ENCODE measurements at places on chromosomes 6 and 20.

DNA sequence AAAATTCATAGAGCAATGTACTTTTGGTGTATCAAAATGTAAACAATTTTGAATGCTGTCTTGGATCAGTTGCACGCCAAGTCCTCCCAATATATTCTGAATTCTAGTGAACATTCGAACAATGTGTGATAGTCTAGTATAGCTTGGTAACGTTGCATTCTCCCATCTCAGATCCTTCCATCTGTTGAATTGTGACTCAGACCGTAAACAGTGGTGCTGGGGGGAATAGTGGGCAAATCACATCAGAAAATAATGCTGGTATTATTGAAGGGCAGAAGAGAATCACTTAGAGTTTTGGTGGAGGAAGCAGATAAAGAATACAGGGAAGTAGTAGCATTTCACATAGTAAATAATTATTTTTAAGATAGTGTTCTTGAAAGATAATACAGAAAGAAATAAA lies 45.7 kb upstream of the PBOV1 start:
- DNase-seq, result no peak

GRCh38 chr20:24452498-24453127 lies 16.8 kb upstream of the SYNDIG1 start:
- DNase-seq, result no peak

GRCh38 chr20:25054995-25055629 lies 2.8 kb downstream of the ACSS1 start:
- no peak for DNase-seq

- DNase-seq, result no peak
Measured at GRCh38 chr6:121830736-121831135, 395.3 kb downstream of the GJA1 start.

DNA sequence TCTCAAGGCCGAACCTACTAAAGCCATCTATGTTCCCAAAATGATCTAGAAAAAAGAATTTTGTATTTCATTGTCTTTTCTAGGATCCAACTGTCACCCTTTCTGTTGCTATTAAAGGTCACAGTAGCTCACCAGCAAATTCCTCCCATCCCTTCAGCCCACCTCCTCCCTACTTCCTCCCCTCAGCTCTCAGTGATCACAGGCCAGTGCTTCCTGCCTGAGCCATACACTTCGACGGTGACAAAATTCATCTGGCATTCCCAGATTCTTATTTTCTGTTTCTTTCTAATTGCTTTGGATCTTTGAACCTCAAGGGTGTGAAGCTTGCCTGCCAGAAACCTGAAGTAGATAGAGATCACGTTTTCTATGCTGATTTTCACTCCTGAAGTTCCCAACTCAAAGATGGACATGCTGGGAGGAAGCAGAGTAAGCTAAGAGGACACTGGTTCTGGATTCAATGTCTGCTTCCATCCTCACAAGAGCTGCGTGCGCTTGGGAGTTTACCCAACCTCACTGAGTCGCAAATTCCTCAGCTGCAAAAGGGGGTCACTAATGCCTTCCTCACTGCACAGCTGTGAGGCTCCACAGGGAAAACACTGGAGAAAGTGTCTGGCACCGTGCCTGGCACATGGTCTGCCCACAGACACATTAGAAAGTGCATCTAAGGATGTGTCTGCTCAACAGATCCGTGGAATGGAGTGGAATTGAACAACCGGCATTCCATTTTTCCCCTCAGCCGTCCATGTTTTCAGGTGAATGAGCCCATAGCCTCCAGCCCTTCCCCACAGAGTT lies 34.5 kb downstream of the MDGA1 start:
- no peak for DNase-seq

DNA sequence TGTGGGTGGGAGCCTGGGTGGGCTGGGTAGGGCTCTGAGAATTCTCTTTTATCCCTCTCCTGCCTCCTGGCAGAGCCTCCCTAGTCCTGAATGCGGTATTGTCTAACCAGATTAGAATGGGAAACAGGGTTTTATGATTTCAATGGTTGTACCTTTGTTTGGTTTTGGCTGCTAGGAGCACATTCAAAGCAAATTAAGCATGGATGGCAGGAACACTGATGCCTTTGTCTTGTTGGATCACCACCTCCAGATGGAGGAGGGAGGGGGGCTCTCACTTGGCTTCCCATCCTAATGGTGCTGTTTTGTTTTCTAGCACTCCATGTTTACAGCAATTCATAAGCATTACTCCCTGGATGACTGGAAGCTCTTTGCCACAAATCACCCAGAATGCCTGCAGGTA lies 11.6 kb downstream of the GMPR start:
- no peak for DNase-seq

- DNase-seq, result peak; percentile 93
Measured at GRCh38 chr6:137705160-137706082, 161.6 kb upstream of the TNFAIP3 start.

GRCh38 chr6:17728551-17729222 lies 22.0 kb upstream of the NUP153 start:
- DNase-seq, result no peak

DNA sequence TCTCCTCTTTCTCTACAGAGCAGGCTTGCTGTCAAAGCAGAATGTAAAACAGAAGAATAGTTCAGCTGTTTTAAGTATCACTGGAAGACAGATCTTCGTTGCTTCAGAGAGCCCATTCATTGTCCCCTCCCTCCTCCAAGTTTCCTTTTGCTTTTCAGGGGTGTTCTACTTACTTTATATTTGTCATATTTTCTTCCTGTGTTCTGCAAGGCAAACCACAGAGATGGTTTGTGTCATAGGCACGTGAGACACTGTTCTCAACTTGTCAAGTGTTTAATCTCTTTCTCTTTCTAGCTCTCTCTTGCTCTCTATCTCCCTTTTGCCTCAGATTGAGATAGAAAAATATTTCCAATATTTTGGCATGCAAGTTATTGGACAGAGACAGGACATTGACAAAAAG lies 228.9 kb upstream of the DEFB112 start:
- no peak for DNase-seq

- no peak for DNase-seq
Measured at GRCh38 chr6:121794630-121795029, 359.2 kb downstream of the GJA1 start.

DNA sequence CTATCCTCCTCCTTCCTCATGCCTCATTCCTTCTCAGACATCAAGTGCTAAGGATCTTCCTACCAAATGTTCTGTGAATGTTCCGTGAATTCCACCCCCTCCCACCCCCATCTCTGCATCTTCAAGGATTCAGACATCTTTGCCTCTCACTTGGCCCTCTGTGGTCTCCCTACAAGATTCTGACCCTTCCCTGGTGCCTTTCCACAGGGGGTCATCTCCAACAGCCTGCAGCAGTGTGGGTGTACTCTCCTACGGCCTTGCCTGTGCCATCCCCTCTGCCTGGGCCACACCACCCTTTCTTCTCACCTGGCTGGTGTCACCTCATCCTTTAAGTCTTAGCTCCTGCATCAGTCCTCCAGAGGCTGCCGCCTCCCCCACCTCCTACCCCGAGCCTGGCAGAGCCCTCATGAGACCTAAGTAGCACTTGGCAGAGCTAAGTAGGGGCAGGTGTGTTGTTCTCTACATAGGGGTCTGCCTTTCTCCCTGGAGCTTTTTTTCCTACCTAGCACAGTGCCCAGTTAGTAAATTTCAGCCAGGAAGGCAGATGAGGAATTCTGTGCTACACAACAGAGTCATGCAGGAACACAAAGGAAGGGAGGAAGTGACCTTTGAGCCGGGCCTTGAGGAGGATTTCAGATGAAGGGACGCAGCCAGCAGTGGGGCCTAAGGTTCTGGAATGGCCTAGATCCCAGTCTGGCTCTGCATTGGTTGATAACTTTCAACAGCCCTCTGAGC lies 43.1 kb downstream of the TM9SF4 start:
- no peak for DNase-seq

- peak; percentile 83 for DNase-seq
Measured at GRCh38 chr20:52083627-52084232, 107.8 kb downstream of the ZFP64 start.

- peak; percentile 92 for DNase-seq
Measured at GRCh38 chr6:26183581-26184366, 96.5 kb downstream of the HFE start.

- DNase-seq, result peak; percentile 66
Measured at GRCh38 chr6:149324428-149324827, 6.9 kb downstream of the TAB2 start.

DNA sequence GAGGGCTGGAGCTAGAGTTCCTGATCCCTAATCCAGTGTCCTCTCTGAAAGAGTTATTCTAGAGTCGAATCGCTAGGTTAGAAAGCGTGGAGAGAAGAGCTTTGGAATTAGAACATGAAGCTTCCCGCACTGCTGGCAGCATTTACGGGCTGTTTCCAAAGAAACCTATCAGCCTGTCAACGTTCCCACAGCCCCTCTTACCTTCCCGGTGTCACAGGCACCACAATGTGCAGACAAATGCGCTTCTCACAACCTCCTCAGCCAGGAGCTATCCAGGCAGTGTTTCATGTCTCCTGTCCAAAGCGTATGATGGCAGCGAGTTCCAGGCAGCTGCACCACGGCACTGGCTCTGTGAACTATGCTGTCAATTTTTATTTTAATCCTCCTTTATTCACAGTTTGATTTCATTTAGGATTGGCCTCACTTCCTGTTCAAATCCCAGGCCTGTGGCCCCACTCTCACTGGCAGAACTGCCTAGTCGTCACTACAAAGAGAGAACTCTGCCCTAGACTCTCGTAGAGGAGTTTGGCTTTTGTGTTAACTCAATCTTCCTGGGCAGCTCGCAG lies 322.8 kb upstream of the SOX4 start:
- no peak for DNase-seq

- no peak for DNase-seq
Measured at GRCh38 chr20:48797275-48797825, 30.4 kb downstream of the PREX1 start.

- no peak for DNase-seq
Measured at GRCh38 chr6:20991910-20992309, 457.7 kb downstream of the CDKAL1 start.

DNA sequence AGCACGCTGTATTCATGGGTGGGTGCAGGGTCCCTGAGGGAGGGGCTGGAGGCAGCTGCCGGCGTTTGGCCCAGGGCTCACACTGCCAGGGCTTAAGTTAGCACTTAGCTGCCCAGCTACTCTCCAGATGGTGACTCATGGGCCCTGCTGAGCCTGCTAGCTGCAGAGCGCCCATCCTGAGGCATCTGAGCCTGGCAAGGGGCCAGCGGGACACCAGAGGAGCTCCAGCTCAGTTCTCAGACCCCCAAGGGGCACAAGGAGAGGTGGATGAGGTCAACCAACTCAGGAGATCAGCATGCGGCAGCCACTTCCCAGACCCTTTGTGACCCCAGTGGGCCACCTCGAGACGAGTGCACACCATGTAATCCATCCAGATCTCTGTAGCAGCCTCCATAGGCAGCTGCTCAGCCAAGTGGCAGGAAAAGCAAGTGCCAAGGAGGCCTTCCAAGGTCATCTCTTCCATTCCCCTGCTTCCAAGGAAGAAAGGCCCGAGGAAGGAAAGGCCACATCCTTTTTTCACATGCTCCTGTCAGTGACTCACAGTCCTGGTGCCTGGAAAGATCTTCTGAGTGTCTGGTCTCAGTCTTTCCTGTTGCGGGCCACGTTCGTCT lies 35.3 kb downstream of the FOXP4 start:
- DNase-seq, result no peak

DNA sequence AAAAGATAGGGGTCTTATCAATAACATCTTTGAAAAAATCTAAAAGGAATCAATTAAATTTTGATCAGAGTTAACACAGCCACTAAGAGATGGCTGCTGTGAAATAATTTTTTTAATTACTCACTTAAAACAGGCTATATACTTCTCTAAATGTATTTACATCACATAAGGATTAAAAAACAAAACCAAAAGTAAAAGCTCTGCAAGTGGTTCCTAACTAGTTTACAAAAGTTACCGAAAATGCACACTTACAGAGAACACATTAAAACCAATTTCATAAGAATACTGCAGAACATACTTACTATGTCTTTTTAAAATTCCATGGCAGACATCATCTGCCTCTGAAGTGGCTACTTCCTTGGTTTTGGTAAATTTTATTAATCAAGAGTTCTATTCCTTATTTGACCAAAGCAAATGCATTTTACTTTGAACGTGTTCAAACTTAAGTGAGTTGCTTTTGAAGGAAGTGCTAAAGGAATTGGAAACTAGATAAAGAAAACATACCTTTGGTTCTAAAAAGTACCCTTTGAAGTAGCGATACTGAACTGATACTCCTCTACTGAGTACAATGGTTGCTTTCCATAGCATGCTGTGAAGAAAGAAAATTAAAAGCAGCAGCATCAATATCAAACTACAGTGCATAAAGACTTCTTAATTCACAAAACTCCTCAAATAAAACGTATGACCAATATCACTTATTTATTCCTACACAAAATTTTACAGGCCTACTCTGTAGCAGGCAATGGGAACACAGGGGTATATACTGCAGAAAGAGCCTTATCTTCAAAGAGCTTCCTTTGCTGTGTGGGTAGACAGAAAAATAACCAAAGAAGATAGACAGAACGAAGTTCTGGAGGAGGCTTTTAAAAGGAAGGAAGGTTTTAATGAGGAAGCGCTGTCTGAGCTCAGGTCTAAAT lies 157.1 kb upstream of the SHLD1 start:
- DNase-seq, result no peak

DNA sequence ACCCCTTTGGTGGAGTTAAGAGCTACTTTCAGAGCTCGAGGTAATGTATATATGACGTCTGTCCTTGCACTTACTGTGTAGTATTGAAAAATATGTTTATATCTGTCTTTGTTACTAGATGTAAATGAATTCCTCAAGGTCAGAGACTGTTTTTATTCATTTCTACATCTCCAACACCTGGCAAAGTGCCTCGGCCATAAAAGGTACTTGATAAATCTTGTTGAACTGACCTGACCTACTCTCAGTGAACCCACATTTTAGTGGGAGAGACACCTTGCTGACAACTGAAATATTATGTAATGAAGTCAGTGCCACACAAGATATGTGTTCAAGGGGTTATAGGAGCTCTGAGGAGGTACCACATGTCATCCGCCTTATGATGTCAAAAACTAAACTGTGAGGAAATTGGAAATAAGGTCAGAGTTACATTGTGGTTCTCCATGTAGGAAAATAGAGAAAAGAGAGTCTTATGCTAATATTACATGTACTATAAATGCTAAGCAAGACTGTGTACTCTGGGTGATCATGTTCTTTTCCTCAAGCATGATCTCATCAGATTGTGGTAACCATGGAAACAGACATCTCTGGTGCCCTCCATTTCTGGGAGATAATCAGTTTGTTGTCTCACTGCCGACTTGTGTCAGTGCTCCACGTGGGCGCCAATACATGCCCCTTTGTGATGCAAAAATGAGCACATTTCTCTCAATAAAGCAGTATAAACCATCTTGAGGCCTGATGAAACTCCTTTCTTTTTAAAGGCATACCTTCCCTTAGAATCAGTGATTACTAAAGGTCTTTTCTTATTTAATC lies 5.7 kb upstream of the TMEM30A start:
- no peak for DNase-seq

Measured in activated CD4-positive, alpha-beta T cell treated with anti-CD3 and anti-CD28 coated beads, Interleukin-2, amount 10 ng/mL, durations not matched to agents 24 days and 14 days (primary cell).